ENCODE measurements at places on chromosomes 6 and 20.
A peak's percentile ranks its signal among the peaks of the same experiment; 100 is the strongest.

GRCh38 chr6:137678451-137678850 is 184.3 kb upstream of the OLIG3 start:
- DNase-seq = no peak

- DNase-seq = no peak
These were observed 44.7 kb downstream of the NFATC2 start for GRCh38 chr20:51497542-51498467.

- DNase-seq = no peak
These were observed 14.0 kb downstream of the PLCG1 start for GRCh38 chr20:41151134-41151869.

- no peak for DNase-seq
These were observed 170.9 kb downstream of the PHF3 start for GRCh38 chr6:63806573-63806913.

- DNase-seq = no peak
These were observed 763 bp downstream of the C6orf47 start for GRCh38 chr6:31659649-31660380.

GRCh38 chr6:105867277-105867676 is 218.9 kb upstream of the PRDM1 start:
- DNase-seq = no peak

DNA sequence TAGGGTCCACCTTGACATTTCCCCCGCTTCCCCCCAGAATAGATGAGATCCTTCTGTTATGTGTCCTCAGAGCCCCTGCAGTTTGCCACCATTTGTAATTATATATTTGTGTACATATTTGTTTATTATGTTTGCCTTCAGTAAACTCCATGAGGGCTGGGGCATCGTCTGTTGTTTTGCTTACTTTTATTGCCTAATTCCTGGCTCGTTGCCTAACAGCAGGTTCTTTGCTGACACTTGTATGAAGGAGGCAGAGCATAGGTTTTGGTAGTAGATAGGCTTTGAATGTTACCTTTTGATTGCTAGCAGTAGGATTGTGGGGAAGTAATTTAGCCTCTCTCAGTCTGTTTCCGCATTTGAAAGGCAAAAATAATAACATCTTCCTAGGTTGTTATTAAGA is 9.9 kb downstream of the MAP3K4 start:
- DNase-seq = no peak

DNA sequence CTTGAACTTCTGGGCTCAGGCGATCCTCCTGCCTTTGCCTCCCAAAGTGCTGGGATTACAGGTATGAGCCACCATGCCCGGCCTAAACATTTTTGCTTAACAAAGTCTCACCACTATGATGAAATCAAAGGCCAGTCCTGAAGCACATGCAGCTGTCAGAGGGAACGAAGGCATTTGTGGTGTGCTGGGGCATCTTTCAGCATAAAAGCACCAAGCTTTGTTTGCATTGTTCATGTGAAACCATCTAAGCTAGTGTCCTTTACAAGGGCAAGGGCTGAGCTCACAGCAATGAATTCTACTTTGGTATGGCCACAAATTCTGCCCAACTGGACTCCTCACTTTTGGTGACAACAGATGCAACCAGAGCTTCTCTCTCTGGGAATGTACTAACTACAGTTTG is 66.8 kb downstream of the ZFP64 start:
- DNase-seq = no peak

DNA sequence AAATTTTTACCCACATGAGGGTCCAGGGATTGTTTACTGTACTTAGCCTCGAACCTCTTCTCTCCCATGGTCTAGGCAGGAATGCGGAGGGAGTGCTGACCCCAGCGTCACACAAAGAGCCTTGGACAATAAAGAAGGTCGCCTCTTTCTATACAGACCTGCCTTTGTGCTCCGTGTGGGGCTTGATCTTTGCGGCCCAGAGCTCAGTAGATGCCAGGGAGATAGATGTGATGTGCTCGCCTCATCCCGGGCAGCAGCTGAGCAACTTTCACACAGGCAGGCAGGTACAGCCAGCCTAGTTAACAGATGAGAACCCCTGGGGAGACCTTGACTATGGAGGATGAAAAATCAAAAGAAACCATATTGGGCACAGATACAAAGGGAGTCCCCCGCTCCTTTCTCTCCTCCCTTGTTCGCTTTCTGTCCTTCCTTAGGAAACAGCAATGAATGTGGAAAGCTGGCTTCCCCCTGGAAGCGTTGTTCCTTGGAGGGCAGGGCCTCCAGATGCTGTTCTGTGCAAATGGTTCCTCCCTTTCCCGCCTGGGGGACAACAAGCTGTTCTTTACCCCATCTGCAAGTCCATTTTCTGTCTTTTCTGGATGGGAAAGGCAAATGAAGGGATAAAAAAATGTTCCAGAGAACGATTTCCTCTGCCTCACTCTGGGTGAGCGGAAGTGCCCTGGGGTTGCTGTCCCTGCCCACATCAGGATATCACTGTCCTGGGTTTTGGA is 128.3 kb downstream of the OLIG3 start:
- DNase-seq = no peak

- no peak for DNase-seq
These were observed 1.4 kb upstream of the PTPRT start for GRCh38 chr20:43191143-43191542.

GRCh38 chr20:62494980-62495748 is 19.4 kb upstream of the GATA5 start:
- DNase-seq = no peak

GRCh38 chr20:44143936-44144335 is 43.1 kb downstream of the JPH2 start:
- no peak for DNase-seq

- DNase-seq = no peak
These were observed 41.5 kb downstream of the GRIK2 start for GRCh38 chr6:101435038-101435437.

DNA sequence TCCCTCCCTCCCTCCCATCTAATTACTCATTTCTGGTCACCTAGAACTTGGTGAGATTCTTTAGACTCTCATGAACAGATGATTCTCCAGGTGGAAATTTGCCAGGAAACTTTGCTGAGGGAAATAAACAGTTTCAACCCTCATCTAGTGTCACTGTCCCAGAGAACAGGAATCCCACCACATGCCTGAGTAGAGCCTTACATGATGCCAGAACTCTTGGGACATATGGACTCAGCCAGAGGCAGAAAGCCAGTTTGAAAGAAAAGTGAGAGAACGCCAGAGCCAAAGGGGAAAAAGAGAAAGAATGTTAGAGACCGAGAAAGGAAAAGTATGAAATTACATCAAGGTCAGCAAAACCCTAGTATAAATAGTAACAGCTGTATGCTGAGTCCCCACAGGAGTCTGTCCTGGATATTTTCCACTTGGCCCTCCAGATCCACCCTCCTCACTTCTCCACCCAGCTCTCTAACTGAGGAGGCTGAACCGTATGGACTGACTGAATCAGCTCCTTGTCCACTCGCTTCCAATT is 127.5 kb upstream of the COL21A1 start:
- no peak for DNase-seq

GRCh38 chr6:112603726-112604125 is 256.6 kb downstream of the RFPL4B start:
- no peak for DNase-seq

DNA sequence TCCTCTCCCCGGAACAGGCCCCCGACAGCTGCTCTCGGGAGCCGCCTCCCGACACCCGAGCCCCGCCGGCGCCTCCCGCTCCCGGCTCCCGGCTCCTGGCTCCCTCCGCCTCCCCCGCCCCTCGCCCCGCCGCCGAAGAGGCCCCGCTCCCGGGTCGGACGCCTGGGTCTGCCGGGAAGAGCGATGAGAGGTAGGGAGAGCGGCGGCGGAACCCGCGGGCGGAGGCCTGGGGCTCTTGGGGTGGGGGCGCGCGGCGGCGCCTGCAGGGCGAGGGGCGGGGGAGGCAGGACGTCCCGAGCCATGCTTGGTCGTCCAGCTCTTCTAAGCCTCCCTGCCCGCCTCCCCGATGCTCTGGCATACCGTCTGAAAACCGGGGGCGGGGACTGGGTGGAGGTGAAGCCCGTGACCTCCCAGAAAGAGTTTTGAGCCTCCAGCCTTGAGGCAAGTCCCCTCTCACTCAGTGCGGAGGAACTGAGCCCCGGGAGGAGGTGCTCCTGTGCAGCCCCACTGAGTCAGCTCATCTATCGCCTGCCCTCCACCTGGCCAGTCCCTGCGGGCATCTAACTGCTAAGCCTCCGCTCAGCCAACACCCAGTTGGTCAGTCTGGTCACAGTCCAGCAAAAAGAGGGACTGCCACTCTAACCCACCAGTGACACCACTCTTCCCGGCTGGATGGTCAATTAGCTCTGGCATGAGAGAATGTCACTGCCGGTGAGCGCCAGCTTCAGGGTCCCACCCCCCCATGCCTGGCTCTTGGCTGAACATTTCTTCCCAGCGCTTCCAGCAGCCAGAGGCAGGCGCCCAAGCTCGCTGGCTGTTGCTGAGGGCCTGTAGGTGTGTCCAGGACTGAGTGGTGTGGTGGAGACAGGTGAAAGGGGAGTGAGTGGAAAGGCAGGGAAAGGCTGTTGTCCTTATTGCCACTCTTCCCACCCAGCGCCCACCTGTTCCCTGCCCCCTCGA is 482 bp downstream of the DDR1 start:
- no peak for DNase-seq

DNA sequence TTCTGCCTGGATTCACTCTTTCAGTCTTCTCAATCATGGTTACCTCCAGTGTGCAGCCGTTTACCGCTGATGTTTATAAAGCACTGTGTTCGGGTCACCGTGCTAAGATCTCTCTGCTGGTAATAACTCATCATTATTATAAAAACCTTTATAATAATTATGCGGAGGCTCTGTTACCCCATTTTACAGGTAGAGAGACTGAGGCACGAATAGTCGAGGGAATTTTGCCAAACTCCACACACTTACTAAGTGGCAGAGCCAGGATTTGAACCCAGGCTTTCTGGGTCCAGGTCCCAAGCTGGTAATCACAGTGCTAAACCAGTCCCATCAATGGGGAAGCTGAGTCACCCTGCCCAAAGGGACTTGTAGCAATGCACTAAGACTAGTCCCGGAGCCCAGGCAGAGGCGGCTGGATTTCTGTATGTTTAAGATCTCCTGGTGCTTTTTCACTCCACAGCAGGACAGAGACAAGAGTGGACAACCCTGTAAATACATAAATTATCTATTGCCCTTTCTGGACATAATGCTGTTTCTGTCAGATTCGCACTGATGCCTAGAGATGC is 48.1 kb downstream of the SYNJ2 start:
- DNase-seq = no peak

DNA sequence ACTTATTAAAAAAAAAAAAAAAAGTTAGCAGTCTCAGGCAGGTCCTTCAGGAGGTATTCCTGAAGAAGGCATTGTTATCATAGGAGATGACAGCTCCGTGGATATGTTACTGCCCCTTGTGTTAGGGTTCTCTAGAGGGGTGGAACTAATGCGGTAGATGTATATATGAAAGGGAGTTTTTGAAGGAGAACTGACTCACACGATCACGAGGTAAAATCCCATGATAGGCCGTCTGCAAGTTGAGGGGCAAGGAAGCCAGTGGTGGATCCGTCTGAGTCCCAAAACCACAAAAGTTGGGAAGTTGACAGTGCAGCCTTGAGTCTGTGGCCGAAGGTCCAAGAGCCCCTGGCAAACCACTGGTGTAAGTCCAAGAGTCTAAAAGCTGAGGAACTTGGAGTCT is 103.4 kb downstream of the TULP4 start:
- DNase-seq = no peak

DNA sequence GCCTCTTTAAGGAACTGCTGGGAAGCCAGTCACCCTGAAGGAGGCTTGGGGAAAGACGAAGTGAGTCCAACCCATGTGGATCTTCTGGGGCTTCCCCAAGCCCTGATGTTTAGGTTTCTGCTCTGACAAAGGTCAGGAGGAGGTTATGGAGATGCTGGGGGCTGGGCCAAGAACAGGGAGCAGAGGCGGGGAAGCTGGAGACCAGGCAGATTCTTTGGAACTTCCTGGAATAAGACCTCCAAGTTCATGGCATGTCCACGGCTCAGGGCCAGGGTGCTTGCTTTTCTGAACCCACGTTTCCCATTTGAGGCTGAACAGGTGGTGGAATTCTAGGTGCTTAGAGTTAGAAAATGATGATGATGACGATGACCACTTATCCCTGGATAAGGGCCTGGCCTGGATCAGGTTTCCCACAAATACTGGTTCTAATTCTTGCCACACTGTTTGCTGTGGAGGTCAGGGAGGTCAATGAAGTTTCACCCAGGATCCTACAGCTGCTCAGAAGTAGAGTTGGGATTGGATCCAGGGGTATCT is 30.0 kb upstream of the TGM2 start:
- DNase-seq = no peak

GRCh38 chr6:18265787-18266522 is 1.6 kb upstream of the DEK start:
- DNase-seq = no peak

- DNase-seq = no peak
These were observed 1.0 kb downstream of the ARMH2 start for GRCh38 chr6:24797596-24798216.

GRCh38 chr20:40638414-40638813 is 50.6 kb downstream of the MAFB start:
- no peak for DNase-seq

GRCh38 chr20:31833931-31834521 is 11.4 kb downstream of the FOXS1 start:
- no peak for DNase-seq

DNA sequence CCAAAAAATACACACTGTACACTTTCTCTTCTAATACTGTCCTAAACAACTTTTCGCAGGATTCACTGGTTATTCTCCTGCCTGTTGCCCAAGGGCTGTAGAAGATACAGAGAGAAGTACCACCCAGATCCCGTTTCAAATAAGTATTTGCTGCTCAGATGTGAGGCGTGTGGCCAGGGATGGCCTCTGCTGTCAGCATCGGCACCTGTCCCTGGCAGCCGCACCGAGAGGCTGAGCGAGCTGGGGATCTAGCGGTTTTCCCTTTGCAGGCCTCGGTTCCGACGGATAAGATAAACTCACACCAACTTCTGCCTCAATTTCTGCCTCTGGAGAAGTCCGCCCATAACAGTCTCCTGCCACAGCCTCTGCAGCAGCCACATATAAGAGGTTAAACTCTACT is 685.2 kb upstream of the AGPAT4 start:
- no peak for DNase-seq

GRCh38 chr6:3592371-3592941 is 135.6 kb upstream of the SLC22A23 start:
- DNase-seq = peak; percentile 86

DNA sequence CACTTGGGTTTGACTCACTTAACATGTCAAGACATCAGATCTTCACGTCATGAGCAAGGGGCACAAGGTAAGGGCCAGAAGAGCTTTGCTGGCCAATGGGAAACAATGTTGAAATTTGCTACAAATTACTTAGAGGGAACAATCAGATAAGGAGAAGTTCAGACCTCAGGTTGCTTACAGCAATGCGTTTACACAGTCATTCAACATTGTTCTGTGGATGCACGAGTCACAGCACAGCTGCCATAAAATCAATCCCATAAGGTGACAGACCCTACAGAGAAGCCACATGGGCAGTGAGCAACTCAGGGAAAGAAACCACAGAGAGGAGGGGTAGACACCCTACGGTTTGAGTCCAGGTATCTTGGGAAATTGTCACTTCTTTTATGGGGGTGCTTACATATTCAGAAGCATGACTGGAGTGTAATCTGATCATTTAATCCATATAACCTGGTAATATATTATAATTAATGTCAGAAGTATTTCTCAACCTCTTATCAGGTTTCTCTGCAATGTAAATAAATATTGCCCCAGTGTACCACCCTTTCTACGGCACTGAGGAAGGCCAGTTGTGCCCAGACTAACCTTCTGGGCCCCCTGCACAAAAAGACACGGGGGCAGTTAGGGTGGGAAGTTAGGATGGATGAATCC is 2.3 kb upstream of the SLC22A2 start:
- DNase-seq = no peak
